ENCODE measurements at places on chromosomes 12 and 14. TPM values are rescaled to one million over a fixed set of nuclear protein-coding genes. Genes with fewer than 3 reads are reported as not detected.

Gene FAM186B
- total RNA-seq, result 2.7 TPM

Gene ACOT6
- not detected for total RNA-seq

Gene PRPH
- total RNA-seq, result 0.33 TPM

Gene CEBPE
- total RNA-seq, result not detected

Gene KRT3
- not detected for total RNA-seq

Gene PNMA1
- 44.2 TPM for total RNA-seq

Gene SOAT2
- not detected for total RNA-seq

Gene HPD
- 1.1 TPM for total RNA-seq

Gene CABP1
- 0.54 TPM for total RNA-seq

Gene RNASE7
- not detected for total RNA-seq

Gene FAM181A
- not detected for total RNA-seq

Gene CCDC38
- total RNA-seq, result not detected

Gene HECTD4
- total RNA-seq, result 14.1 TPM

Gene MANSC1
- total RNA-seq, result 10.9 TPM

Gene NT5DC3
- 11.7 TPM for total RNA-seq

Gene KLRF1
- not detected for total RNA-seq

Gene ANG
- total RNA-seq, result 4.8 TPM

Gene CSRP2
- 26.7 TPM for total RNA-seq

Gene CD69
- total RNA-seq, result not detected

Gene AMDHD1
- total RNA-seq, result 0.63 TPM

Gene SLCO1B1
- not detected for total RNA-seq

Gene C12orf56
- total RNA-seq, result not detected

Gene TAS2R50
- 3.1 TPM for total RNA-seq

Gene FOXN4
- total RNA-seq, result not detected

Gene ZBTB1
- 76.9 TPM for total RNA-seq

Gene MYL2
- total RNA-seq, result not detected

Gene NRXN3
- 0.18 TPM for total RNA-seq

Gene WDR89
- total RNA-seq, result 7.0 TPM

Gene TAS2R8
- total RNA-seq, result 0.45 TPM

Gene ST8SIA1
- total RNA-seq, result 4.6 TPM

Gene FAM222A
- 0.54 TPM for total RNA-seq

Gene LRFN5
- total RNA-seq, result 12.1 TPM

Gene OTOGL
- 0.16 TPM for total RNA-seq

Gene TPPP2
- total RNA-seq, result not detected

Gene CD163
- not detected for total RNA-seq

Gene RNFT2
- total RNA-seq, result 2.3 TPM

Gene NEUROD4
- not detected for total RNA-seq
